Nucleus accumbens (tissue), 56 donors: ENCODE measurements at places on chromosomes 13 and 19.
A peak's percentile ranks its signal among the peaks of the same experiment; 100 is the strongest.

GRCh38 chr19:613732-614567, 19.4 kb downstream of the POLRMT start:
- DNase-seq: no peak

GRCh38 chr13:47066226-47066625, 169.4 kb upstream of the HTR2A start:
- DNase-seq: no peak

DNA sequence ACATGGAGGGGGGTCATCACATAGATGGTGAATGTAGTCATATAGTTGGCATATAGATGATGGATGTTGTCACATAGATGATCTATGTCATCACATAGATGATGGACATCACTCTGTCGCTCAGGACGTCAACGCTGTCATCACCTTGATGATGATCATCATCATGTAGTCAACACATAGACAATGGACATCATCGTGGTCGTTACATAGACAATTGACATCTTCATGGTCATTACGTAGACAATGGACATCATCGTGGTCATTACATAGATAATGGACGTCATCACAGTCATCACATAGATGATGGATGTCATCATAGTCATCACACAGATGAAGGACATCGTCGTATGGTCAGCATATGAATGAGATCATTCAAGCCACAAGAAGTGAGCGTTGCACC, 28.6 kb upstream of the SLC15A1 start:
- DNase-seq: no peak

GRCh38 chr19:48192750-48193149, 22.3 kb downstream of the ZSWIM9 start:
- DNase-seq: no peak

DNA sequence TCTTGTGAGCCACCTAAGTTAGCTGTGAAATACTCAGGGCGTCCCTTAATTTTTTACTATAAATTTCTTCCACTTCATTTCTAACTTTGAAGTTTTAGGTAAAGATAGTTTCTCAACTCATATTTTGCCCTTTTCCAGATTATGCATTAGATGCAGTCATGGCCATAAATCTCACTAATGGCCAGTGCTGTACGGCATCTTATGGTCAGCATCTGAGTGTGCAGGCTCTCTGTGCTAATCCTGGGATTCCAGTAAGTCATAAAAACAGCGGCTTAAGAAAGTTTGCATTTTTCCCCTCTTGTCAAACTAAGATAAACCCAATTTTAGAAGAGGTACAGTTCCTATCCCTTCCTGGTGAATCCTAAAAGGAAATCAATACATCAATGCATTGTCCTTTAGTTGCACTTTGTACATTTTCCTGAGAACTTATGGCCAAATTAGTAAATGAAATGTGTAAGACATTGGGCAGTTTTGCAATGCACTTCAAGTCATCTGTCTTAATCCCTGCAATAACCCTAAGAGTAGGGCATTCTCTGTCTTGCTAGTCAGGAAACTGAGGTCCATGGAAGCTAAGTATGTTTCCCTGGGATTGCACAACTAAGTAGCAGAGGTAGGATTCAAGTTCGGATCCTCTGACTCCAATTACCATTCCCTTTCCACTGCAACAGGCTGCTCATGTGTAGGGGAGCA, 146.2 kb downstream of the DCT start:
- no peak for DNase-seq

DNA sequence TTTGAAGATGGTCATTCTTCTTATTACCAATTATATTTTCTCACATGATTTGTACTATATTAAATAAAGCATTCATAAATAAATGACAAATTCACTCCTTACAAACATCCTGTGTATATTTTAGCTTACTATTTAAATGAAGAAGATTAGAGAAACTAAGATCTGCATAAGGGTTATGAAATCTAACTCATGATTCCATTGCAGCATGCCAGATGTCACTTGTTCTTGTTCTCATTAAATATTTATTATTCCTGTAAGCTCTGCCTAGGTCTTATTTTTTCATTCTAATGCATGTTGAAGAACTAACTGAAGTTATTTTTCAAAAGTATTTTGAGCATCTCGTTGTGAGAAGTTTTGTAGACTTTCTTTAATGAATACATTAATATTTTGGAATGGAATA, 18.3 kb downstream of the NUP58 start:
- no peak for DNase-seq

GRCh38 chr13:105894697-105895096, 640.8 kb downstream of the EFNB2 start:
- no peak for DNase-seq

DNA sequence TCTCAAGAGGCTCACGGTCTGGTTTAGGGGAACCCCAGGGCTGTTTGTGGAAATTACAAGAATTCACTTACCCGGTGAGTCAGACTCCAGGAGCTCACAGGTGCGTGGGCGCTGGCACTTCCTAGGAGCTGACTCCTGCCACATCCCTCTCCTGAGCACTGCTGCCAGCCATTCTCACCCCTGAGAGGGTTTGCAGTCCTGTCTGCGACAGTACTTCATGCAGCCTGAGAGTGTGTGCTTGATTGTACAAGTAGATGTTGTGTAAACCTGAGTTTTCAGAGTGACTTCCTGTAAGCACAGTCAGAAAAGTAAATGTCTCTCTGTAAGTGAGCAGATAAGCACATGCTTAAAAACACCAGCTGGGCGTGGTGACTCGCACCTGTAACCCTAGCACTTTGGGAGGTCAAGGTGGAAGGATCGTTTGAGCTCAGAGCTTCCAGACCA, 8.1 kb downstream of the MRPL4 start:
- no peak for DNase-seq

- peak; percentile 97 for DNase-seq
Observed at GRCh38 chr19:29505097-29505824, 20.5 kb upstream of the VSTM2B start.

GRCh38 chr13:93752541-93752940, 525.9 kb downstream of the GPC6 start:
- no peak for DNase-seq

DNA sequence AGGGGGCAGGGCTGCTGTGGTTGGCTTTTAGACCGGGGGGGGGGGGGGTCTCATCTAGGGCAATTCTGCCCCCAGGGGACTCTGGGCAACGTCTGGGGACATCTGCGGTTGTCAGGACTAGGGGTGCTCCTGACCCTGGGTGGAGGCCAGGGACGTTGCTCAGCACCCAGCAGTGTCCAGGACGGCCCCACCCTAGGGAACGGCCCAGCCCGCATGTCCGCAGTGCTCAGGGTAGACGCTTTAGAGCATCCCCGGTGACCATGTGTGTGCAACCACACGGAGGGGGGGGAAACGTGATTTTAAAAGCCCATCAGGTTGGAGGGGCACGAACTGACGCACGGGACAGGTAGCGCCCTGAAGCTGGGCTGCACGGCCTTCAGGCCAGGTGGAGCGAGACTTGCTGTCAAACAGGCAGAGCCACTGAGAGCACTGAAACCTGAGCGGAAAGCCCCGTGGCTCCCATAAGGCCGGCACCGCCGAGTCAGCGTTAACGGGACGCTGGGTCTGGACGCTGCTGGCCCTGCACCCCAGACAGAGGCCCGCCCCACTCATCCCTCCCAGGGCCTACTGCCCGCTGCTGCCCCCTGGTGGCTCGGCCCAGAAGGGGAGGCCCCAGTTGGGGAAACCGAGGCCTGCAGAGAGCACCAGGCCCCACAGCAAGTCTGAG, 8.3 kb downstream of the CACTIN start:
- no peak for DNase-seq

DNA sequence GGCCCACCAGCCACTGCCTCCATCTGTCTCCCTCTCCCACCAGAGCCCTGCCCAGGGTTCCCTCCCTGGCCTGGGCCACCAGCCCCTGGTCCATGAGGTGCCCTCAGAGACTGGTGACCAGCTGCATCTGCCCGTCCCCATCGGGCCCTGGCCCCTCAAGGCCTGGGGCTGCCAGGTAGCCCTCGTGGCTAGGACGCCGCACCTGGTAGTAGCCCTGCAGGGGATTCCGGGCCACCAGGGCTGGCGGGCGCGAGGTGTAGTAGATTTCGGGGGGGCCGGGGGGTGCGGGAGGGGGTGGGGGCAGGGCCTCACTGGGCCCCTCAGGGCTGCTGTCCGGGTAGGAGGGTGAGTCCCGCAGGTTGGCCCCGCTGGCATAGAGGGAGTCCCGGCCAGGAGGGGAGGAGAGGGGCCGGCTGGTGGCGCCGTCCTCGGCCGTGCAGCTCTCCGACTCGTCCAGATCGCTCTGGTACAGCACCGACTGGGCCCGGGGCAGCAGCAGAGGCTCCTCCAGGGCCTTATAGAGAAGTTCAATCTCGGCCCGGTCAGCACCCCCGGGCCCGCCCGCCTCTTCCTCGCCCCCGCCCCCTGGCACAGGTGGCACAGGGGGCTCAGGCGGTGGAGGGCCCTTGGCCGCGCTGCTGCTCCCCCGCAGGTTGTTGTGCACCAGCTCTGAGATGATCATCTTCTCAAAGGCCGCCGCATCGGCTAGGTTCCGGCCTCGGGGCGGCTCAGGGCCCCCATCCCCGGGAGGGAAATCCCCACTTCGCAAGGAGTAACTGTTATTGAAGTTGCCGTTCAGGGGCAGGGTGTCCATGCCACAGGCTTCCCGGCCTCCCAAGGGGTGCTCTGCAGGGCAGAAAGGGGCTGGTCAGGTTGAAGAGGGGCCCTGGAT, 14.6 kb upstream of the ASF1B start:
- DNase-seq: no peak

GRCh38 chr13:20714161-20714560, 10.7 kb downstream of the IL17D start:
- DNase-seq: peak; percentile 8

DNA sequence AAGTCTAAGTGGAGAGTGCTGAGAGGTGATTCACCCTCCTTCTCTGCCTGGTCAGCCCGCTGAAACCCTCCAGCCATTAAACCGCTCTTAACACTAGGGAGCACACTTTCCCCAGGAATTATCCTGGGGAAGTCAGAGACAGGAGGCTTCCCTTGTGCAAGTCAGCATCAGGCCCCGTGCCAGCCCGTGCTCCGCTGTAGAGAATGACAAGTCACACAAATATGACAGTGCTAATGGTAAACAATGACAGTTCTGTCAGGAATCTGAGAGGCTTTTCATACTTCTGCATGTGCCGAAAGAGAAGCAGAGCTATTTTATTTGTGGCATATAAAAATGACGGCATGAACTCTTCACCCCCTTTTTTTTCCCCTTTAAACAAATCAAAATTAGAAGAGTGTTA, 816.9 kb upstream of the SLC10A2 start:
- DNase-seq: peak; percentile 78

- no peak for DNase-seq
Observed at GRCh38 chr13:81326913-81327312, 986.0 kb upstream of the SPRY2 start.

DNA sequence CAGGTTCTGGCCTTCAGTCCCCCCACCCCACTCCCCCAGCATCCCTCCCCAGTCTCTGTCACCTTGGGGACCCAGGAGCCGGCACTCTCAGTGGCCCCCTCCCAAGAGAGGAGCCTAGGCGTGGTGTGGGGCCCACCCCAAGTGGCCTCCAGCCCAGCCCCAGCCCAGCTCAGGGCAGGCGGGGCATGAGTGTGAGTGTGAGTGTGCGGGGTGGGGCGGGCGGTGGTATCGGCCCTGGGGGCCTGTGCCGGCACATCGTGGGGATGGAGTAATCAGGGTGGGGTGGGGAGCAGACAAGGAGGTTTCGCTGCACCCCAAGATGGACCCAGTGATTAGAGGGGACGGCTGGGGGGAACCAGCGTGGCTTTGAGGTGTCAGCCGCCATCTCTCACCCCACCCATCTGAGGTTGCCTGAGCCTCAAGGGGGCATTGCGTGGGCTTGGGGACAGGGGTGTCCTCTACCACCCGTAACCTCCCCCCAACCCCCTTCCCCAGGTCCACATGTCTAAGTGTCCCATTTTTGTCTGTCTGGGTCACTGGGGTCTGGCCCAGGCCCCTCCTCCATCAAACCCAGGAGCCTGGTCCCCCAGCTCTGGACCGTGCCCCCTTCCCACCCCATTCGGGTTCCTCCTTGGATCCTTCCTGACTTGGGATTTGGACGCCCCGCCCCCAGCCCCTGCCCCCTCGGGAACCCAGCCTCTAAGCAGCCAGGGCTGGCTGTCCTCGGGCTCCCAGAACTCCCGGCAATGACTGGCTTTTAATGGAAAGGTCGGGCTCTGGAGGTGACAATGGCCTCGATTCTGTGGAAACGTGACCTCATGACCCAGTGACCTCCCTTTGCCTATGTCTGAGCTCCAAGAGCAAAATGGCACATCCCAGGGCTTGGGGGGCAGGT, 6.9 kb upstream of the SULT2B1 start:
- no peak for DNase-seq

DNA sequence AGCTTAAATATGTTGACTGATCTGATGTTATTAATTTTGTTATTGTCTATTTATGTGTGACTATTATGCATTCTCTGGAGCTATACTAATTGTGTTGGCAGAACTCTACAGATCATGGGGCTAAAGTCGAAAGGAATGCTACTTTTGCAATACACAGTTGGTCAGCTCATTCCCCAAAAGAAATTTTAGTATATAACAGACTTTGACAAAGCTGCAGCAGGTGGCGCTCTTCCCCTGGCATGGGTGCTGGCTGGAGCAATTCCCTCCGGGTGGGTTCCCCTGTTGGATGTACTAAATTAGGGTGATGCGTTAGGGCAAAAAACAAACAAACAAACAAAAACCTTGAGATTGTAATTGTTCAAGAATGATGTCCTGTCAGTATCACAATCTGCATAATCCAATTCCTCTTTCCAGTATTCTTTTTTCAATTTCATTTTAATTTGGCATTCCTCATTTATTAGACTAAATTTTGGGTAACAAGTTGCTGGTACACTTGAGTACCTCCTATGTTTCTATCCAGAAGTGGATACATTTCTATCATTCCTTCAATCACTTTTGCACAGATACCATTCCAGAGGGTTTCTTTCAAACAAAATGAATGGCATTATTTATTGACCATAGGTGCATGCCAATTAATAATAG, 322.8 kb upstream of the EDNRB start:
- DNase-seq: no peak

DNA sequence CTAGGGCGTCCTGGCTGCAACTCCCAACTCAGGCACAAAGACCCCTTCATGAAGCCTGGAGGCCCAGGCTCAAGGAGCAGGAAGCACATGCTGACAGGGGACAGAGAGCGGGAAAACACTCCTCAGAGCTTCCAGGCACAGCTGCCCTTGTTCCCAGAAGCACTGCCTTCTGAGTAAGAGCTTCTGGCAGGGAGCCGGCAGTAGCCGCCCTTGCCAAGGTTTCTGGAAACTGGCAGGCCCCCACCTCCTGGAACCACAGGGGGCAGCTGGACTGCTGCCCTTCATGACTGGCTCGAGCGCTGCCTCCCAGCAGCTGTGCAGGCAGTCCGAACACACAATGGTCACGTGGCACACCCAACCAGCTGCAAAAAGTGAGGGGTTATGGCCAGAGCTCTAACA, 33.6 kb upstream of the EPHX3 start:
- peak; percentile 83 for DNase-seq

GRCh38 chr13:96999091-96999490, 4.8 kb upstream of the OXGR1 start:
- no peak for DNase-seq

- DNase-seq: no peak
Observed at GRCh38 chr13:81017513-81018152, 676.7 kb upstream of the SPRY2 start.

GRCh38 chr19:48218997-48219396, 36.7 kb downstream of the CARD8 start:
- DNase-seq: no peak
